ENCODE measurements at places on chromosomes 5 and 9. TPM values are rescaled to one million over a fixed set of nuclear protein-coding genes. Genes with fewer than 3 reads are reported as not detected.

- DNase-seq = no peak
Observed at GRCh38 chr9:107816561-107817021, 327.0 kb upstream of the KLF4 start.

DNA sequence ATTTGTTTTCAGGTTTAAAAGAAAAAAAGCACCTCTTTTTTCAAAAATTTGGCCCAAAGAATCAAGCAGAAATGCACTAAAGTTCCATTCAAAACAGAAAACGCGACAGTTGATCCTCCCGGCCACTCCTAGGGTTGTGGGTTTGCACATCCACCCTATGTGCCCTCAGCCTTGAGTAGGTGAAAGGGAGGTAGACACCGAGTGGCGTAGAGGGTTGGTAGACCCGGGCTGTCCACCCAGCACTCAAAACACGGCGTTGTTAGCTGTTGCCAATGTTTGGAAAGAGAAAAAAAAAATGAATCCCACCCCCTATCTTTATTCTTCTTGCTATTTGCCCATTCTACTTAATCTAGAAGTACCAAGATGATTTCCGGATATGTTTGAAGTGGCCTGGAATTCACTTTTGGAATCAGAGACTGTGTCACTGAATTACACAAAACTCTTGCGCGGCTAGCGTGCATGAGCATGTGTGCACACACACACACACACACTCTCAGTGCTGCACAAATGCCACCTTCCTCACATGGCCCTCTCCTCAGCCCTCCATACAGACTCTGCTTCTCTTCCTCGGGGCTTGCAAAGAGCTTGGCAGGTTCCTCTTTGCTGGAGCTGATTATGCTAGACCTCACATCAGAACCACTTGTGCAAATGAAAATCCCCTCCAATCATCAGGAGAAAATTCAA, 110.2 kb upstream of the HAND1 start:
- DNase-seq = no peak

TRIM41 gene
- polyA plus RNA-seq = 15.9 TPM

DNA sequence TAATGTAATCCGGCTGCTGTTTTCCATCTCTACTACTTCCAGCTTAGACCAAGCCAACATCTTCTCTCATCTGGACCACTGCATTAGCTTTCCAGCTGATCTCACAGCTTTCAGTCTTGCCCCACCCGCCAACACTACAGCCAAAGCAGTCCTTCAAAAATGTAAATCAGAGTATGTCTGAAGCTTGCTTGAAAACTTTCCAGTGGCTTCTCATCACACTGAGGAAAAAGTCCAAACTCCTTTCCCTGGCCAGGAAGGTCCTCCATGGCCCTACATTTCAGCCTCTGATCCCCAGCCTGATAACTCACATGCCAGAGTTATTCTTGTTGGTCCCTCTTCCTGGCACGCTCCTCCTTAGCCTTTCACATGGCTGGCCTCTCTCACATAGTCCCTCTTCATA, 38.5 kb downstream of the TTC1 start:
- no peak for DNase-seq

DNA sequence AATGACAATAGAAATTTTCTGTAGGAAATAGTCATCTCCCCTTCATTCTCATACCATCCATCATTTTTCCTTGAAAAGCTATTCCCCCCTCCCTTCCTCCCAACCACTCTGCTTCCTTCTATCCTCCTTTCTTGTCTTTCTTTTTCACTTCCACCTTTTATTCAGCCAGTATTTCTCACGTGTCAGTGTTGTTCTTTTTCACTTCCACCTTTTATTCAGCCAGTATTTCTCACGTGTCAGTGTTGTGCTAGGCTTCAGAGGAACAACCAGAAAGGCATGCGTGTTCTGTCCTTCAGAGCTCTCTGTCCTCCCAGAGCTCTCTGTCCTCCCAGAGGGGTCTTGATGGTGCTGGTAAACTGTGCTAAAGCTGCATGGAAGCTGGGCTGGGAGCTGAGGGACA, 419.6 kb downstream of the GADD45G start:
- no peak for DNase-seq

GRCh38 chr5:14076561-14076960, 66.6 kb upstream of the TRIO start:
- DNase-seq = no peak

- DNase-seq = no peak
Observed at GRCh38 chr5:62342476-62342837, 36.5 kb downstream of the KIF2A start.

DNA sequence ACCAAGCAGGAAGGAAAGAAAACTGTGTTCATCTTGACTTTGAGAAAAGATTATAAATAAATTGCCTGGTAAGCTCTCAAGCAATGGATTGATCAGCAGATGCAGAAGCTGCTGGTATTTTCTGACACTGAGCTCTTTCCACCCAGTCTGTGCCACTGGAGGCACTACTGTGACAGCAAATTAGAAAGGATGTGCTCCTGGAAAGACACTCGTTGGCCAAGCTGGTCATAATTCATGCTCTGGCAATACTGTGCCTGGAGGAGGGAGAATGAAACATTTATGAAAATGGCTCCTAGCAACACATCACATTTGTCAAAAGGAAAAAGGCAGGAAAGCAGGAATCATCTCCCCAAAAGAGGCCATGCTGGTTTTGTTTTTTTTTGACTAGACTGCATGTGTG, 84.2 kb downstream of the CAVIN4 start:
- DNase-seq = no peak

- DNase-seq = no peak
Observed at GRCh38 chr5:19554524-19554923, 433.5 kb downstream of the CDH18 start.

PRR16 gene
- polyA plus RNA-seq = 48.7 TPM

Data from BJ (cell line).